ENCODE measurements at places on chromosomes 5 and 9. TPM values are rescaled to one million over a fixed set of nuclear protein-coding genes. Genes with fewer than 3 reads are reported as not detected.

SELENOP gene
- total RNA-seq = not detected

GRCh38 chr5:111469903-111470302 is 42.4 kb downstream of the STARD4 start:
- no peak overlapping the region for H3K4me3 ChIP-seq
- DNase-seq = no peak
- H3K36me3 ChIP-seq = peaks cover 11% of the 10 kb centered on the region

DNA sequence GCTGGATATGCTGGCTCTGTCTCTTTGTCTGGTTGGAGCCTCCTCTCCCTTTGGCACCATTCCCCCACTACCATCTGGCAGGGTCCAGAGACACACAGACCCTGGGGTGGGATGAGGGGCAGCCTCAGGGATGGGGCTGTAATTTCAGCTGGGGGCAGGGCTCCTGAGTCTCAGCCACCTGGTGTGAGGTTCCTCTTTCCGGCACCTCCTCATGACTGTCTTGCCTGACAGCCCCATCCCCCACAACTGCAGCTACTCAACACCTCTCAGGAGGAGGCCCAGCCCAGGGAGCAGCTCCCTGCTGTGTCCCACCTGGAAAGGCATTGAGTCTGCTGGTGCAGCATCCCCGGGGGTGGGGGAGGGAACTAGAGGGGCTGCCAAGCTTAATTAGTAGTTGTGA is 11.7 kb upstream of the RPS14 start:
- no peaks in the 10 kb centered on the region for H3K36me3 ChIP-seq
- H3K27ac ChIP-seq = no peak overlapping the region
- H3K4me1 ChIP-seq = peaks cover 11% of the 10 kb centered on the region

DNA sequence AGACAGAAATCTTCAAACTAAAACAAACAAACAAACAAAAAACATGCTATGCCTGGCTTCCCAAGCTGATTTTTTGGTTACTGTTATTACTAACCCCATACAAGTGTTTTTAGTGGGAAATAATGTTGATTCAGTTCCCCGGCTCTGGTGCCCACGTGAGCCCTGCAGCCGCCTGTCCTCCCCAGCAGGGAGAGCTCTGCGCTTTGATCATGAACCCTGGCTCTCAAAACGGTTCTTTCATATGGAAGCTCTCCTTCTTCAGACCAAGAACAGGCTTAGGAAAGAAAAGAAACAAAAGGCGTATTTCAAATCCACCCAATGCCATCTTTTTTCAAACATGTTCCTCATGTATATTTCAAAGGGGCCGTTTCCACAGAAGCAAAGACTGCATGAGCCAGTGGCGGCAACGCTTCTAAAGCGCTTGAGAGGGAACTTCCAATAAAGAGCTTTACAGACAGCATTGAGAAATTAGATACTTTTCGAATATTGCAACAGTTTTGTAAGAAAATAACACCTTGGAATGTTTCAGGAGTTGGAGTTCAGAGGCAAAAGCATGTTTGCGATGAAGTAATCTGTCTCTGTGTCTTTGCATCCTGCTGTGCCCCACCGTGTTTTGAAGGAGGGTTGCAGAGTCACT is 74.8 kb downstream of the ICE1 start:
- peaks cover 11% of the 10 kb centered on the region for H3K4me1 ChIP-seq
- no peaks in the 10 kb centered on the region for H3K36me3 ChIP-seq
- no peak overlapping the region for H3K4me3 ChIP-seq
- H3K27ac ChIP-seq = no peak overlapping the region
- DNase-seq = peak; percentile 38
- H3K27me3 ChIP-seq = peaks cover 18% of the 10 kb centered on the region

DNA sequence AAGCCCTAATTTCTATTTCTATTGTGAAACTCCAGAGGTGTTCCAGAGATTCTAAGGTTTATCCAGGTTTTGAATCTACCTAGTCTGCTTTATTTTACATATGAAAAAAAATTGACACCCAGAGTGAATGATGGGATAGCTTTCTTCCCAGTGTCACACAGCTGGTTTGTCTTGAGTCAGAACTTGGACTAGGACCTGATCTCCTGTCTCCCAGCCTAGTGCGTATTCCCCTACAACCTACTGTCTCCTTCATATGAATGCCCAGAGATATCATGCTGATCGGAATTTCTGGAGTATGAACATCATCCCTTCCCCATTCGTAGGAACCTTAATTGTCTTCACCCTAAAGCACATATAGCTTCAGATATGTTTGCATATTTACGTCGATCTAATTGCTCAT is 524.2 kb downstream of the SPATA31D1 start:
- H3K27me3 ChIP-seq = no peaks in the 10 kb centered on the region
- H3K36me3 ChIP-seq = no peaks in the 10 kb centered on the region
- H3K4me1 ChIP-seq = no peaks in the 10 kb centered on the region

SV2C gene
- total RNA-seq = 0.10 TPM

- H3K4me3 ChIP-seq = no peak overlapping the region
- peak overlapping the region; percentile 29 for H3K27ac ChIP-seq
- no peaks in the 10 kb centered on the region for H3K27me3 ChIP-seq
Measured at GRCh38 chr5:32115985-32116384, 58.1 kb downstream of the GOLPH3 start.

- peaks cover 32% of the 10 kb centered on the region for H3K4me1 ChIP-seq
- no peak overlapping the region for H3K4me3 ChIP-seq
- H3K36me3 ChIP-seq = peaks cover 49% of the 10 kb centered on the region
- H3K27ac ChIP-seq = peak overlapping the region; percentile 63
- DNase-seq = no peak
- no peaks in the 10 kb centered on the region for H3K27me3 ChIP-seq
Measured at GRCh38 chr9:71690063-71690688, 78.1 kb downstream of the CEMIP2 start.

DNA sequence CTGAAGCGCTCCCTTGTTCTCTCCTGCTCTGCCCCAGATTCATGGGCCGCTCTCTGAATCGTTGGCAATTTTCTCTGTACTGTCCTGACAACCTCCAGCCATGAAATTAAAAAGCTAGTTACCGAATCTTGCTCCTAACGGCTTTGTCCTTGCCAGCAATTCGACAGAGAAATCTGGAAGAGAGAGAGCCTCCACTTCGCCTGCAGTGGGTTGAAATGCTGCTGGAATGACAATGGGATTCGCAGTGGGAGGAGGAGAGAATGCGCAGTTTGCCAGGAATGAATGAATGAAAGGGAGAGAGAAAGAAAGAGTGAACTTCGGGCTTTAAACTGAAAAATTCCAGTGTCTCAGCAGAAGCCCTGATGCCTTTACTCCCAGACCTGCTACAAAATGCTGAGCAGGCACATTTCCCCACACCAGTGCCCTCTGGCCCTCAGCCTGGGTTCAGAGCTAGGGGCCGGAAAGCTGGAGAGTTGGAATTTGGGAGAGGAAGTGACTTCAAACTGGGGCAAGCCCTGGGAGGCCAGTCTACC is 11.5 kb upstream of the BOD1 start:
- H3K4me3 ChIP-seq = no peak overlapping the region
- no peaks in the 10 kb centered on the region for H3K4me1 ChIP-seq
- DNase-seq = no peak
- peaks cover 3% of the 10 kb centered on the region for H3K27me3 ChIP-seq

FOXD4L4 gene
- 0.12 TPM for total RNA-seq

Measured in activated CD4-positive, alpha-beta memory T cell treated with anti-CD3 and anti-CD28 coated beads for 36 hours (primary cell).